Pancreas (tissue), 10 donors: ENCODE measurements at places on chromosomes 13 and 19. TPM values are rescaled to one million over a fixed set of nuclear protein-coding genes. Genes with fewer than 3 reads are reported as not detected.
A peak's percentile ranks its signal among the peaks of the same experiment; 100 is the strongest.

The ZNF835 gene
- total RNA-seq: 4.8 TPM

- no peak for DNase-seq
Measured at GRCh38 chr19:11205939-11206570, 8.7 kb upstream of the KANK2 start.

The KRTDAP gene
- total RNA-seq: not detected

DNA sequence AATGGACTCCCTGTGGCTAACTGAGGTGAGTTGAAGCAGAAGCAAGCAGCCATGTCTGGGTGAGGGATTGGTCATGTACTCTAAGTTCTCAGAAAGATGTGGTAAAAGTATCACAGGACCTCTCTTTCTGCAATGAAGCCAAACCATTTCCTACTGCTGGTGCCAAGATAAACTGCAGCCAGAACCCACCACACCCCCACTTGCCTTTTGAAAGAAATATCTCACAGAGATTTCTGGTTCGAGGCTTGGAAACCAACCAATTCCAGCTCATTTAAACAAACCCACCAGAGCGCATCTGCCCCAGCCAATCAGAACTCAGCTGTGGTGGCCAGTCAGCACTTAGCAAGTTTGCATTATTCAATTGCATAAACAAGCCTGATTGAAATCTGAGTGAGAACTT, 204.5 kb upstream of the ATXN8OS start:
- DNase-seq: no peak

DNA sequence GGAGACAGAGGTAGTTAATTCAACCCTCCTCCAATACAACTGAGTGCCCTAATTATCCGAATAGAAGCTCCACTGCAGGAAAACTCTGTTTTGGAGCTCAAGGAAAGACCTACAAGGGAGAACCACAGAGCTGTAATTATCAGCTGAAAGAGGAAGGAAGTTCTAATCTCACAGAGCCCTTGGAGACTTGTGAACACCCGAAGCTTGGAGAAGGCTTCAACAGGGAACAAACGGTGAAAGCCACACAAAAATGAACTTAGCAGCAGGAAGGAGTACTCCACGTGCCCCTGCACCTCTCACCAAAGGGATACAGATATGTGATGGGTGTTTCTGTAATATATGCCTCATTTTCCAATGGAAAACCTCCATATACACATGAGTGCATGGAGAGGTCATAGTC, 61.1 kb downstream of the IRS2 start:
- DNase-seq: no peak

- DNase-seq: no peak
Measured at GRCh38 chr19:31109636-31110035, 239.6 kb downstream of the TSHZ3 start.

- peak; percentile 90 for DNase-seq
Measured at GRCh38 chr19:45670670-45671453, 2.8 kb downstream of the GIPR start.

The ICAM5 gene
- total RNA-seq: not detected

DNA sequence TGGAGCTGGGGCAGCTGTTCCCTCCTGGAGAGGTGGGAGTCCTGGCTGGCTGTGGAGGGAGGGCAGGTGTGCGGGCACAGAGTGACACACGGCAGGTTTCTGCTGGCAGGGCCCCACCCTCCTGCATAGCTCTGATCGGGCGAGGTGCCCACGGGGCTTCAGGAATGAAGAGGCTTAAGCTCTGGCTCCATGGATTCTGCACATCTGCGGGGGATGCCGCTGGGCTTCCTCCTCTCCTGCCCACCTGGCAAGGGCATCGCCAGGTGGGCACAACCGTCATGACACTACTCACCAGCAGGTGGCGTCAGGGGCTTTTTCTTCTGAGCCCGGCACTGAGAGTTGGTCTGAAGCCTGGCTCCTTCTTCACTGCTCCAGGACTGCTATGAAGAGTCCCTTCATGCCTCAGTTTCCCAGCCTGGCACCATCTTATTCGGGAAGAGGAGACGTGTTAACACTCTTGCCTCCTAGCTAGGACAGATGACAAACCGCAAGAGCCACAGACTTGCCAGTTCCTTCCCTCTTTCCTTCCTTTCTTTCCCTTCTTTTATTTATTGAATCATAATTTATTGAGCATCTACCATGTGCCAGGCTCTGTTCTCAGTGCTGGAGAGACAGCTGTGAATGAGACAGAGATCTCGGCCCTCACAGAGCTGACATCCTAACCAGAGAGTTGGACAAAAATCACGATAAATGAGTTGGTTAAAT, 15.2 kb upstream of the PAK4 start:
- DNase-seq: peak; percentile 86

DNA sequence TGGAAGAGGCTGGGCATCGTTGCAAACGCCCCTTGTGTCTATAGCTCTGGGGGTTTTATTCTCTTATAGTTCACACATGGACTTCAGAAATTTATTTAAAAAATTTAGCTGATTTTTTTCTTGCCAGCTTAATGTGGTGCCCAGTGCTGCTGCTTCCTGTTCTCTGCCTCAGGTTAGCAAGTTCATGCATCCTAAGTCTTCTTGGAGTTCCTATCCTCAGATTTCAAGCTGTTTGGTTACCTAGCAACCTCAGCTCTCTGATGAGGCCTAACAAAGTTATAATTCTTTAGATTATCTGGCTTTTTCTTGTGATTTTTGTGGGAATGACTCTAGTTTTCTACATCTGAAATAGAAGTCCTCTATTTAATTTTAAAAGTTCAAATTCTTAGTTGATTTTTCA, 250.9 kb downstream of the MAB21L1 start:
- no peak for DNase-seq

DNA sequence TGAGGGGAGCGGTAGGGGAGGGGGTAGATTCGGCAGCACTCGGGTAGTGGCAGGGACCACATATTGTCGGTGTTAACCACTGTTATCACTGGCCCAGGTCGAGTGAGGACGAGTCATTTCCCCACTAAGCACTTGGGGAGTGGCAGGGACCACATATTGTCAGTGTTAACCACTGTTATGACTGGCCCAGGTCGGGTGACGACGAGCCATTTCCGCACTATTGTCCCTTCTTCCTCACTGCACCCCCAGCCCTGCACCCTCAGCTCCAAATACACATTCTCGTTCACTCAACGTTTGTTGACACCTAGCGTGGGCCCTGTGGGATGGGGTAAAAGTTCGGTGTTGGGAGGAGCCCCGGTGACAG, 467 bp upstream of the CLN5 start:
- DNase-seq: no peak

DNA sequence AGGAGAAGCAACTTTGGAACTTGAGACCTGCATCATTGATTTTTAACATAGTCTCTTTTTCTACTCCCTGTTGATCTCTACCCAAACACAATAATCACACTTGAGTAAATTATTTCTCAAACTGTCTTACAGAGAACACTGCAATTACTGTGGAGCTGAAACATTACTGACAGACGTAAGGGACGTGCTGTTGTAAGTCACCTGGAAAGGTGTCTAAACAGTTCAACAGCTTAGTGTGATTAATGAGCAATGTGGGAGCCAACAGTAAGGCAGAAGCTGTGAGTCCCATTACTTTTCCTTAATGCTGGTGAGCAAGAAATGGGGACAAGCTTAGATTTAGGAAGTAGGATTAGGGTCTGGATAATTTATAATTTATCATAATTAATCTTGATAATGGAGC, 265.7 kb downstream of the DLEU7 start:
- DNase-seq: no peak

DNA sequence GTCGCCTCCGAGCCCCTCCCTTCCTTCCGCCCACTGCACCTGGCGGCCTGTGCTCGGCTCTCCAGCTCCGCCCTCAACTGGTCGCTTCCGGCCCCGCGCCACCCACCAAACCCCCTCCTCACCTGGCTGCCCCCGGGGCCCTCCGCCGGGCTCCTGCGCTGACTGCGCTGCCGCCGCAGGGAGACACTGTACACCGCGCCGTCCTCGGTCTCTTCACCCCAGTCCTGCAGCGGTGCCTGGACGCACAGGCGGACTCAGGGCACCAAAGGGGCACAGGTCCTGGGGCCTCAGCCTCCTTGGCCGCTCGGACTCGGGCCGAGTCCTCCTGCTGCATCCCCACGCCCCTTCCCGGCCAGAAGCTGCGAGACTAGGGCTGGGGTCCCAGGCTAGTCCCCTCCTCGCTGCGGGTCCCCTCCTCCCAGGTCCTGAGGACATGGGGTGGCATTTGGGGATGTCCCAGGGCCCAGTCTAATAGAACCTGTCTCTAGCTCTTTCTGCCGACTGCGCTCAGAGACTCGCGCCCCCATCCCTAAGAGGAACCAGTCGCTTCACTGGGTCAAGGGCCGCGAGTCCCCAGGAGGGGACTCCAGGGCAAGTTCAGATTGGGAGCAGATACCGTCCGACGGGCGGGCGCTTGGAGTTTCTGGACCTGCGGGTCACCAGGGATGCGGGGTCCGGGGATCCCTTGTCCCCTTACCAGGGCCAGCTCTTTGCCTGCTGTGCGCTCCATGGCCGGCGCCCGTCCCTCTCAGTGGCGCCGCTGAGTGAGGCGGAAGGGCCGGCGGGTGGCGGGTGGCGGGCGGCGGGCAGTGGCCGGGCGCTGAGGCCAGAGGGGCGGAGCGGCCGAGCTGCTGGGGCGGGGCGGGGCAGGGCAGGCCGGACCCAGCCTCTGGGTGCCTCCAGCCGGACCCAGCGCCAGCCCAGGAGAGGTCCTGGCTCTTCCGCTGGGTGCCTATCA, at the start of gene RGL3:
TSS of gene RGL3 (minus strand) at position 766 of the 958 bp plus-strand sequence. CDS start at position 730, 36 bp downstream.
- DNase-seq: peak; percentile 60

DNA sequence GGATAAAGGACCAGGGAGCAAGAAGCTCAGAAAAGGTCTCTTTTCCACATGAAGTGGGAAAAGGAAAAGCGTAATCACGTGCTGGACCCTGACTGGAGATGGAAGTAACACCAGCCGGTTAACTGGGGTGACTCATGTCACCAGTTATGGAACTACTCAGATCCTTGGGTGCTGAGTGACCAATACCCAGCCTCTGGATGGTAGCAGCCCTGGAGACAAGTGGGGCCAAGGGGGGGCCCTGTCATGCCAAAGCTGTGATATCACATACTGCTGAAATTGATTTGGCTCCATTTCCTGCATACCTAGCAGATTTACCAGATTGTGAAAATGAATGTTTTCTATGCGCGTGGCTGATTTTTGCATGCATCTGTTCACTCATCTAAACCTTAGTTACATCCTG, 158.9 kb downstream of the ZIC5 start:
- no peak for DNase-seq

The NLRP9 gene
- total RNA-seq: not detected

DNA sequence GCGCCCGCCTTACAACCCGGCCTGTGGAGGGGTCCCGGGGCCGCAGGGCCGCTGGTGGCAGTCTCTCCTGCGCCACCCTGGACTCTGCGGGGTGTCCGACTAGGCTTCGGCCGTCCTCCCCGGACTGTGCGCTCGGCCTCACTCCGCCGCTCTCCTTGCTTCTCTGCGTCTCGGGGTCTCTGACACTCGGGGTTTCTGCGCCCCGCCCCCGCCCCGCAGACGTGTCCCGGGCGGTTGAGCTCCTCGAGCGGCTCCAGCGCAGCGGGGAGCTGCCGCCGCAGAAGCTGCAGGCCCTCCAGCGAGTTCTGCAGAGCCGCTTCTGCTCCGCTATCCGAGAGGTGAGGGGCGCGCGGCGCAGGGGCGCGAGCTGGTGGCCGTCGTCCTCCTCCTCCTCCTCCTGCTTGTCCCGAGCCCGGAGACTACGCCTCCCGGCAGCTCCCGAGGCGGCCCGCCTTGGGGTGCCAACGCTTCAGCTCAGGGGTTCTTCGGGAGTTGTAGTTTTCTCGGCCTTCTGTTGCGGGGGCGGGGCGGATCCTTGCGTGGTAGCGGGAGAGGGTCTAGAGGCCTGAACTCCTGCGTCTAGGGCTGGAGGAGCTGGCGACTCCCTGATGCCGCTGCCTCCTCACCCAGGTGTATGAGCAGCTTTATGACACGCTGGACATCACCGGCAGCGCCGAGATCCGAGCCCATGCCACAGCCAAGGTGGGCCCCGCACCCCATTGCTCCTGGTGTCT, 627 bp downstream of the LIN7B start:
- DNase-seq: peak; percentile 79

The IGFL2 gene
- not detected for total RNA-seq
